ENCODE measurements at places on chromosomes 1 and 21. TPM values are rescaled to one million over a fixed set of nuclear protein-coding genes. Genes with fewer than 3 reads are reported as not detected.

Gene DENND2C
- 0.40 TPM for total RNA-seq

Gene PDC
- total RNA-seq, result not detected

Gene SPATA46
- not detected for total RNA-seq

Gene OVAAL
- not detected for total RNA-seq

Gene CDC14A
- 26.7 TPM for total RNA-seq

Gene ADORA1
- not detected for total RNA-seq

Gene FMO2
- not detected for total RNA-seq

Gene UTS2
- 0.16 TPM for total RNA-seq

Gene AMY1A
- total RNA-seq, result not detected

Gene PGBD5
- total RNA-seq, result not detected

Gene KLF17
- total RNA-seq, result not detected

Gene ATP5PO
- total RNA-seq, result 229 TPM

Gene TNNT2
- total RNA-seq, result not detected

Gene MCOLN3
- total RNA-seq, result 1.6 TPM

Gene AMY1C
- total RNA-seq, result not detected

Gene CELF3
- total RNA-seq, result not detected

Gene LCE2B
- total RNA-seq, result not detected

Gene STK40
- total RNA-seq, result 69.7 TPM

Gene TMPRSS15
- total RNA-seq, result not detected

Gene IVL
- total RNA-seq, result not detected

Gene IGSF9
- not detected for total RNA-seq

Gene LMOD1
- total RNA-seq, result not detected

Gene ZNF670
- 0.34 TPM for total RNA-seq

Gene KIF14
- total RNA-seq, result 35.8 TPM

Gene LACTBL1
- not detected for total RNA-seq

Gene TFAP2E
- 1.1 TPM for total RNA-seq

Gene FCGR3A
- total RNA-seq, result 0.50 TPM

Gene SCCPDH
- 18.5 TPM for total RNA-seq

Gene LCE1A
- not detected for total RNA-seq

Data from activated CD8-positive, alpha-beta T cell treated with anti-CD3 and anti-CD28 coated beads, Interleukin-2, amount 10 ng/mL, durations not matched to agents 7 days and 5 days (primary cell).